Midbrain (tissue), 1 donor: ENCODE measurements at places on chromosomes 5 and 9.

DNA sequence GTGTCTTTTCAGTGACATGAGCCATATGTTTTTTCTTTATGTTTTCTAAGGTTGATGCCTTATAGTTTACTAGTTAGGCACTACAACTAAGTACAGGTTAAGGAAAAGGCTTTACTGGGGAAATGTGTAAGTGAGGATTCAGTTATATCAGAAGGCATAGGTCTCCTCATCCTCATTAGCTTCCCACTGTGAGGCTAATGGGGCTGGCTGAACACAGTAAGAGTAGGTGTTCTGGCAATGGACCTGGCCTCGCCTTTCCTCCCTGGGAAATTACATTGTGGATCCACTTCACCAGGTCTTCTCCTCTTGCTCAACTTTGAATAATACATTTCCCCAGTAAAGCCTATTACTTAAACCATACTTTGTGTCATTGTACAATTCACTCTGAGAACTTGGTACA lies 225.5 kb downstream of the PTPRD start:
- no peak for DNase-seq

DNA sequence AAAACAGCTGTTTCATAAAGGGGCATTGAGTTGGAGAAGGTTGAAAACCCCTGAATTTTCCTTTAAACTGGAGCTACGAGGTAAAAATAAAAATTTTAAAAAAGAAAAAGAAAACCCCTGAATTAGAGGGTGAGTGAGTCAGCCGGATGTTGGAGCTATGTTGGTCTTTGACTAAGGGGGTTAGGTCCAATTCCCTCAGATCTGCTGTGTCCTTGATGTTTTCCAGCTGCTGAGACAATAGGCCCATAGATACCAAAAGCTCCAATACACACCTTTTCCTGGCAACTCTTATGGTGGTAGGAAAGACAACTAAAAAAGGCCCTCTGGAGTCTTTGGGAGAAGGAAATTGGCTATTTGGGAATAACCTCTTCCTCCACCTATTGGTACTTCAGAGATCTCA lies 79.4 kb upstream of the SAP30L start:
- no peak for DNase-seq

GRCh38 chr5:55913466-55914413 lies 62.6 kb downstream of the IL31RA start:
- no peak for DNase-seq

DNA sequence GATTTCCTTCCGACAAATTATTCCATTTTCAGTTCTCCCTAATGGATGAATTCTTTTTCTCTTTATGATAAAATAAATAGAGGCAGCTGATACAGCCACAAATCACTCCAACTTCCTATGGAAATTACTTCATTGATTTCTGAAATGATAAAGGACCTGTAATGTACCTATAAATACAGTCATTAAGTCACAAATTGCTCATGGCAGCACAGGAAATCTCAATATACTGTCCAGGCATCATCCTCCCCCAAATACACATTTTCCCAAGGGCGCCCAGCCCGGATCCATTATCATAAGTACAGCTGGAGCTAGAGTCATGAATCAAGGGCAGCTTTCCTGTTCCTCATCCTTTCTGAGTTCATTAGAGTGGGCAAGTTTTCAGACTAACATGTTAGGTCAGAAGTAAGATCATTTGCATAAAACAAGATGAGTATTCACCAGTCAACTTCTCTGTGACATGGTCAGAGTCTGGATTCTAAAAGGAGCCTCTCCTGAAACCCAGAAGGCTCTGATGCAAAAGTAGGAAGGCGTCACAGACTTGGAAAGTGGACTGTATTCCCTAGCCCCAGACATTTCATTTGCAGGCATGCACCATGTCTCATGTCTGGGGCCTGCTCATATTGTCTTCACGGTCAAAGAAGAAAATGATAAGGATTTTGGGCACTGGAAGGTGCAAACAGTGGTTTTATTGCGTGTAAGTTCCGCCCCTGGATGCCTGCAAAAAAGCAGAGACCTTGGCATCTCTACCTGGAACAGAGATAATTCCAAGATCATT lies 383.2 kb downstream of the PLK2 start:
- DNase-seq = no peak

GRCh38 chr9:29144476-29144875 lies 1571.2 kb upstream of the C9orf72 start:
- DNase-seq = no peak

DNA sequence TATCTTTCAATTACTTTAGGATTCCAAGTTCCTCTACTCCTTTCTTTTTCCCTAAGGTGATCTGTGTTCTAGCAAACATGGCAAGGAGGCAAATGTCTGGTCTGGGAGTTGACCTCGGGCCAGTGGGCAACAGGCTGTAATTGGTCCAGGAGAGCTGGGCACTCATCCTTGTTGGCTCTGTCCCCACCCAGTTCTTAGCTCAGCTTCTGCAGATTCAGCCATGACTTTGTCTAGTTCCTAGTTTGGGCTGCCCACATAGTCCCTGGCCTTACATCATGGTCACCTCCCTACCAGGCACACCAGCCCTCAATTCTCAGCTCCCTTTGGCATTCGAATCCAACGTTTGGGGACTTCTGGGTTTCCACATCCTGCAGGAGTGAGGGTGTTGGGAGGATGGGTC lies 92.1 kb upstream of the DAP start:
- DNase-seq = no peak

DNA sequence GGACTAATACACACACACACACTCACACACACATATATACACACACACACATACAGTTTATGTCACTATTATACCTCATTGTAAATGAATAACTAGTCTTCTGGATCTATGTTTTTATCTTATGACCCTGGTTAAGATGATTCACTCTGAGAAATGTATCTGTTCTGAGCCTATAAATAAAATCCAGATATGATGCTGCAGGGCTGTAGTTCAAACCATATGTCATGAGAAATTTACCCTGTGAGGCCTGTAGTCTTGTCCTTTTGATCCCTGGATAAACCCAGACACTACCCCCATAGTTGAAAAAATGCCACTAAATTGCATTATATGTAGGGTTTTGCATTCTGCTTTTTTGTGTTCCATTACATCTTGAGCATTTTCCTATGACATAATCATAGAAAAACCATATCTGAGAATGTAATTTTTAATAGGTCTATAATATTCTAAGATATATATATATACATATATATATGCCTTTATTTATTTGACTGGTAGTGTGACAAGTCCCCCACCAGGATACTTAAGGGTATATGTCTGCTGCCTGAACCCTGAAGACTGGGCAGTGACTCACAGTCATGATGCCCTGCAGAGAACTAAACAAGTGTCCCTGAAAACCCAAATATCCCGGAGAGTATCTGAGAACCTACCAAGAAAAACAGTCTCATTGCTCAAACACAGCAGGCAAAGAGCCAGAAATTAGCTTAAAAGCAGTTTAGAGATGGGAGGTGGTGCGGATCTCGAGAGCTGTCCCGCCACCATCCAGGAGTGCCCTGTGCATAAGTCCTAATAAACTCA lies 18.4 kb upstream of the ALDOB start:
- no peak for DNase-seq

DNA sequence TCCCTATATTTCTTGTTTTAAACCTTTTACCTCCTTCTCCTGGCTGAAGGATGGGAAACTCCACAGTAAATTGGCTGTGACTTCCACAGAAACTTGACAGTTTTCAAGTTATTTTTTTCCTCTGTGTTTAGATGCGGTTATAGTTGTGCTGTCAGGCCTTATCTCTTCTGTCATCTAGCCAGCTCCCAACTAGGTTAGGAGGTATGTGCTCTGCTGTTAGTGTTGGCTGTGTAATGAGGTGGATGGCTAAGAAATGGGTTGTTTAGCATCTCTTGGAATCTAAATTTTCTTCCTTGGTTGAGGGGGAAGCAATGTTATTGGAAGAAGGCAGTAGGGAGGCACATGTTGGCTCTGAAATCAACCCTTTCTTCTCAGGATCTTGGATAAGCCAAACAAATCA lies 149.9 kb upstream of the RUSC2 start:
- DNase-seq = no peak

DNA sequence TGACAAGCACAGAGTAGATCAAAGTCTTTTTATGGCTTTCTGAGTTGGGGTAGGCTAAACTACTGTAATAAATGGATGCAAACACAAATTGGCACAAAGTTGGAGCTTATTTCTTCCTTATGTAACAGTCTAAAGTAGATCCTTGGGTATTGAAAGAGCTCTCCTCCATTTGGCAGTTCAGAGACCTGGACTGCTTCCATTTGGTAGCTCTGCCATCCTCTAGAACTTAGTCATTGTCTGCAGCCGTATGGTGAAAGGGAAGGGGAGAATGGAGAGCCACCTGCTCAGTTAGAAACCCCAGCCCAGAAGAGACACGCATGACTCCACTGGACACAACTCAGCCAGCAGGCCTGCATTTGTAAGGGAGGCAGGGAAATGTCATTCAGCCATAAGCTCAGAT lies 345.0 kb downstream of the DMAC1 start:
- no peak for DNase-seq

DNA sequence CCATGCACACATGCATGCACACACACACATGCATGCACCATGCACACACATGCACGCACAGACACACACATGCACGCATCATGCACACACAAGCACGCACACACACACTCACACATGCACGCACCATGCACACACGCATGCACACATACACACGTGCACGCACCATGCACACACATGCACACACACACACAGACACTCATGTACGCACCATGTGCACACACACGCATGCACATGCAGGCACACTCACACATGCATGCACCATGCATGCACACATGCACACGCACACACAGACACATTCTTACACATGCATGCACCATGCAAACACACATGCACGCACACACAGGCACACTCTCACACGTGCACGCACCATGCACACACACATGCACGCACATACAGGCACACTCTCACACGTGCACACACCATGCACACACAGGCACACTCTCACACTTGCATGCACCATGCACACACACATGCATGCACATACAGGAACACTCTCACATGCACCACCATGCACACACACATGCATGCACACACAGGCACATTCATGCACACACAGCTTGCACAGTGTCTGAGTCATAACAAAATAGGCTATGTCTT lies 117.5 kb downstream of the TENT4A start:
- DNase-seq = no peak

GRCh38 chr9:136808075-136808805 lies 492 bp downstream of the RABL6 start:
- peak; percentile 37 for DNase-seq

DNA sequence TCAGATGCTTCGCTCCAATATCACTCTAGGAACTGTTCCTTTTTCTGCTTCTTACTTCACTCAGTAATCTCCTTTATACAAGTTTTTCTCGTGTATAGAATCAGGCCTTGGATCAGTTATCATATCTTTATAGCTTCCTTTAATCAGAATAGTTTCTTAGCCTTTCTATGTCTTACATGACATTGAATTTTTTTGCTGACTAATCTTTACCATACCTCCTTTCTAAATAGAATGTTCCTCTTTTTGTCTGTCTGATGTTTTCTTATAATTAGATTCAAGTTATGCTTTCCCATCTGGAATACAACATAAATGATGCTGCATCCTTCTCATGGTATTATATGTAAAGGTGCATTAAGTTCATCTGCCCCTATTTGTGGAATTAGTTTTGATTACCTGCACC lies 40.2 kb upstream of the TYRP1 start:
- no peak for DNase-seq

- DNase-seq = no peak
These were observed 51.4 kb downstream of the MRPL36 start for GRCh38 chr5:1748271-1748670.
